ENCODE measurements at places on chromosomes 13 and 19.

GRCh38 chr19:7395360-7396066 is 46.8 kb downstream of the ARHGEF18 start:
- no peak for DNase-seq

GRCh38 chr13:98879127-98879520 is 98.7 kb downstream of the DOCK9 start:
- DNase-seq, result no peak

- DNase-seq, result no peak
Observed at GRCh38 chr19:5451494-5451893, 3.7 kb upstream of the ZNRF4 start.

- no peak for DNase-seq
Observed at GRCh38 chr19:18388100-18388959, 2.4 kb downstream of the GDF15 start.

- DNase-seq, result no peak
Observed at GRCh38 chr13:51577690-51578089, 6.6 kb upstream of the WDFY2 start.

GRCh38 chr13:113635048-113635420 is 23.0 kb downstream of the ATP4B start:
- DNase-seq, result no peak

DNA sequence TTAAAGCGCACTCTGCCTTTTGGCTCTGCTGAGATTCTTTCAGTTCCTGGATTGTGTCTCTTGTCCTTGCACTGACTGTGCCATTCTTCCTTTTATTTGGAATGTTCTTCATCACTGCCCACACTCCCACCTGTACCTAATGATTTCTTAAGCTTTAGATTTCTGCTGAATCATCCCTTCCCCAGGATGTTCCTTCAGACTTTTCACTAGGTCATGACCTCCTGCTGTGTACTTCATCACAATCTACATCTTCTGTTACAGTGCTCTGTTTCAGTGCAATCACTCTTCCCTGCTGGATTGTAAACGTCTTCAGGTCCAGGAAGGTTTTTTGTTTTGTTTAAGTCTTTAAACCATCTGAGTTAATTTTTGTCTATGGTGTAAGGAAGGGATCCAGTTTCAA is 281.0 kb downstream of the ATP8A2 start:
- DNase-seq, result no peak

DNA sequence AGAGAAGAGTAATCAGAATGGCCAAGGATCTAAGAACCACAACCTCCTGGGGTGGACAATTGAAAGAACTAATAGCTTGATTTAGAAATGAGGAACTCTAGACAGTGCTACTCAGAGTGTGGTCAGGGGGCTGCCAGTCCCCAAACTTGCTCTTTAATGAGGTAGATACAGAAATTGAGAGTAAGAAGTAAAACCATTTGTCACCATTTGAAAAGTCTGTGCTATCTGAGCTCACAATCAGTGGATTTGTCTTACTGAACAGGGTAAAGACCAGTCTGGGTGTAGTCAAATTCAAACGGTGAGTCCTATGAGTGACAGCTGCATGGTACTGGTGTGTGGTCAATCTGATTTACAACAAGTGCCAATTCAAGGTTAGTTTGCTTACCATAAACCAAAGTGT is 118.9 kb downstream of the KL start:
- DNase-seq, result no peak

- no peak for DNase-seq
Observed at GRCh38 chr13:24097667-24098066, 62.9 kb upstream of the SPATA13 start.

GRCh38 chr13:46578590-46578975 is 25.6 kb downstream of the LRCH1 start:
- DNase-seq, result no peak

- DNase-seq, result no peak
Observed at GRCh38 chr13:113275387-113275786, 21.7 kb upstream of the LAMP1 start.

GRCh38 chr19:5093297-5093928 is 124.5 kb downstream of the KDM4B start:
- no peak for DNase-seq

Data from cortex of kidney (tissue), 1 donor.